Ammon's horn (tissue), 1 donor: ENCODE measurements at places on chromosomes 5 and 9.

DNA sequence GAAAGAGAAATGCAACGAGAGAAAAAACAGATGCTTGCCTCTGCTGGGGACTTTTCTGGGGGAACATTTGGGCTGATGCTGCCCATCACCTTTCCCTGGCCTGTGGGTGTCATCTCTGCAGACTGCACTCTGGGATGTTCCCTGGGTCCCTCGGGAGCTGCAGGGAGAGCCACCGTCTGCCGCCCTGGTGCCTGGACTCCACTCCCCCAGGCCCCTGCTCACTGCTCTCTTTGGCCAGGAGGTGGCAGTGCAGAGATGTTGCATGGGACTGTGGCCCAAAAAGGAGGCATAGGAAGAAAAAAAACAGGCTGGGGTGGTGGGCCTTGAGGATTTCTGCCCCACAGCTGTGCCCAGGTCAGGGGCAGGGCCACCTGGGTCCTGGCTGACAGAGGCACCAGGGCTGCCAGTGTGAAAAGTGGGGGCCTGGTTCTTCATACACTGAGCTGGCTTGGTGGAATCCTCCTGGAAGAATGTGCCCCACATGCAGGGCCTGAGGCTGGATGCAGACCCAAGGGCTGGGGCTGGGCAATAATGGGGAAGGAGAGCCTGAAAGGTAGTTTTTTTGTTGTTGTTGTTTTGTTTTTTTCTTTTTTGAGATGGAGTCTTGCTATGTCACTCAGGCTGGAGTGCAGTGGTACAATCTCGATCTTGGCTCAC lies 353.6 kb downstream of the SLIT3 start:
- peak; percentile 31 for DNase-seq

DNA sequence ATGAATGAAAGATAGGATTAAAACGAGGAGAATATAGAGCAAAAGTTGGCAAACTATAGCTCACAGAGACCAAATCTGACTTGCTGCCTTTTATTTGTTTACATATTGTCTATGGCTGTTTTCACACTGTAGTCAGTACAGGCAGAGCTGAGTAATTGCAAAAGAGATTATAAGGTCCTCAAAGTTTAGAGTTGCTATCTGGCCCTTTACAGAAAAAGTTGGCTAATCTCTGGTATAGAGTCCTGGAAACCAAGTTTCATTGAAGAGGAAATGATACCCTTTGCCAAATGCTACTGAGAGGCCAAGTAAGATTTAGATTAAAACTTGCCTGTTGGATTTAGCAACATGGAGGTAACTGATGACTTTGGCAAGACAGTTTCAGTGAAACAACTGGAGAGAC lies 36.0 kb downstream of the LYRM7 start:
- no peak for DNase-seq

GRCh38 chr5:102666164-102666946 lies 88.8 kb upstream of the PAM start:
- peak; percentile 66 for DNase-seq

- peak; percentile 85 for DNase-seq
These were observed at the start of gene TTC39B for GRCh38 chr9:15306757-15307522. Gene TTC39B (minus strand): TSS chr9:15307216. CDS start chr9:15307125, 91 bp downstream.

DNA sequence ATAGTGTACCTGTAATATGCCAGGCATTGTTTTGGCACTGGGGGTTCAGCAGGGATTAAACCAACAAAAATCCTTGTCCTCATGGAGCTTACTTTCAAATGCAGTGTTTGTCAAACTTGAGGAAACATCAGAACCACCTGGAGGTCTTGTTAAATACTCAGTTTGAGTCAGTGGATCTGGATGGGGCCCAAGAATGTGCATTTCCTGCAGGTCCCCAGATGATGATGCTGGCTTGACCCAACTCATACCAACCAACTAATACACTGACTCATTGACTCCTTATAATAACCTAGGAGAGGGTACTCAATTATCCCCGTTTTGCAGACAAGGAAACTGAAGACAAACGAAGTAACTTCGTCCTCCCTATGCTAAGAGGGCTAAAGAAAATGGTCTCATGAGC lies 11.3 kb downstream of the WWC1 start:
- DNase-seq = no peak
